ENCODE measurements at places on chromosomes 4 and X.

- DNase-seq: no peak
Observed at GRCh38 chr4:188008377-188008776, 12.8 kb downstream of the ZFP42 start.

DNA sequence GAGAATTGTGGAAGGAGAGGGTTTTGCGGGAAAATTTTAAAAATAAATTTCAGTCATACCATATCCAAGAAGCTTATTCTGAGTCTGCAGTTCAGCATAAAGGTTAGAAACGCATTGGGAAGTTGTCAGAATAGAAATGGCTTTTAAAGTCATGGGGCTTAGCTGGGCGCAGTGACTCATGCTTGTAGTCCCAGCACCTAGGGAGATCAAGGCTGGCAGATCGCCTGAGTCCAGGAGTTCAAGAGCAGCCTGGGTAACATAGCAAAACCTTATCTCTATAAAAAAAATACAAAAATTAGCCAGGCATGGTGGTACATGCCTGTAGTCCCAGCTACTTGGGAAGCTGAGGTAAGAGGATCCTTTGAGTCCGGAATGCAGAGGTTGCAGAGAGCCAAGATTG lies 3.9 kb upstream of the PLA2G12A start:
- DNase-seq: no peak

DNA sequence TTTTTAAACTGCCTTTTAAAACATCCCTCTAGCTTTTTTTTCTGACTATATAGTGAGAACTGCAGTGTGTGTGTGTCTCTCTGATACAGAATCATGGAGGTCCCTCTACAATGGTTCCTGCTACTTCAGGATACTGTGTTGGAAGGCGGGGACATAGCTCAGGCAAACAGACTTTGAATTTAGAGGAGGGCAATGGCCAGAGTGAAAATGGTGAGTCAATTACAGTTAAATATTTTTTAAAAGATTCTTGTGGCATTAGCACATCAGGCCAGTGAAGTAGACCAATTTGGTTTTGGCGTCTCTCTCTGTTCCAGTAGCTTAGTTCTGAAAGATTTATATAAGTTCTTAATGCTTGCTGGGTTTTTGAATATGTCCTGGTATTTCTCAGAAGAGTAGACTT lies 47.1 kb downstream of the ALG13 start:
- DNase-seq: no peak

DNA sequence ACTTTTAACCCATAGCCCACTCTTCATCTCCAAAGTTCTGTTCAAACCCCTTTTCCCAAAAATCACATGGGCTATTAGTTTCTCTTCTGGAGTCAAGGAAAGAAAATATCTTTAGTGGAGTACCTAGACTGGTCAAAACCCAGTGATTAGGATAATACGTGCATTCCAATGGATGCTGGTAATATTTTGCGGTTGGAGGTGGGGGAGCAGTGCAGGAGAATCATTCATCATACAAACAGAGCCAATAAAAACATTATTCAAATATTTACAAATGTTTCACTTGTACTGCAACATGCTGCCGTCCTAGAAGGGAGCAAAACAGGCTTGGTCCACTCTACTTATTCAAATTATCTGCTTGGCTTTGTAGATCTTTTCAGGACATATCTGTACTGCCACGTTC lies 57.2 kb upstream of the RAB9B start:
- DNase-seq: no peak

DNA sequence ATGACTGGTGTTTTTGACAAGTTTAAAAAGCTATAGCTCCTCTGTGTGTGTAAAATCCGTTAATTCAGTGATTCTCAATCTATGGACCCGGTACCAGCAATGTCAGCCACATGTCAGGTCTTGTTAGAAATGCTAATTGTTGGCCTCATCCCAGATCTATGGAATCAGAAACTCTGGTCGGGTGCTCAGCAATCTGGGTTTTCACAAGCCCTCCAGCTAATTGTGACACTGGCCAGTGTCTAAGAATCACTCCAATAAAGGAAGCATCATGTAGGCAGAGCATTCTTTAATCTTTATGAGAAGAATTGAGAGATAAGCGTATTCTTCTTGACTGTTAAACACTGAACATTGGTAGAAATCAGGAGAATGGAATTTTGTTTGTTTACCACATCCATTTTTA lies 1498.2 kb upstream of the TENM3 start:
- DNase-seq: no peak

DNA sequence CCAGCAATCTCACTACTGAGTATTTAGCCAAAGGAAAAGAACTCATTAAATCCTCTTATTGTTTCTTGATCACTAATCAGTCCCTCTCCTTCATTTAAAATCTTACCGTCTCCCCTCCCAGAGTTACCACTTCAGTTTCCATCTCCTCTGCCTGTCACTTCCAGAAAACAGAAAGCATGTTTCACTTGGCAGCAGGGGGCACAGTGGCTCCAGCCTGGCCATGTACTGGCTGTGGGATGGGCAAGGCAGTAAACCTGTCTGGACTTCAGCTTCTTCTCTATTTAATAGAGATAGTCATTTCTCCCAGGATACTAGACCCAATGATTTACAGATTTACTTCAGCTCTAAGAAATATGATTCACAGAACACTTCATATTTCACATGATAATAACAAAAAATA lies 63.2 kb downstream of the CD40LG start:
- no peak for DNase-seq

- no peak for DNase-seq
Observed at GRCh38 chr4:81343536-81343935, 128.2 kb downstream of the RASGEF1B start.

GRCh38 chr4:152949930-152950329 lies 13.8 kb downstream of the FHDC1 start:
- no peak for DNase-seq

DNA sequence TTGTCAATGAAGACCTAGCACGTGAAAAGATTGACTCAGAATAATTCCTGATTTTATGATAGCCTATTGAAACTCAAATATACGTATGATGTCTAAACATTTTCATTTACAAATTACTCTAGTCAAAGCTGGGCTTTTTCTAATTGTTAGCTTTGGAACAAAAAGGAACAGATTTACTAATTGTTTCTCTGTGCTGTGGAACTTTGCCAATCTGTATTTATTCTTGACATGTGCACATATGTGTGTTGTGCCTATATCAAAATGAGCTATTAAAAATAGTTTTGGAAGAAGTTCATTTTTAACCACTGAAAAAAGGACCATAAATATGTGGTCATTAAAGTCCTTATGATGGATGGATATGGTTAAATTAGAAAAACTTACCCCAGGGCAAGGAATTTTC lies 85.4 kb upstream of the PACRGL start:
- DNase-seq: no peak

DNA sequence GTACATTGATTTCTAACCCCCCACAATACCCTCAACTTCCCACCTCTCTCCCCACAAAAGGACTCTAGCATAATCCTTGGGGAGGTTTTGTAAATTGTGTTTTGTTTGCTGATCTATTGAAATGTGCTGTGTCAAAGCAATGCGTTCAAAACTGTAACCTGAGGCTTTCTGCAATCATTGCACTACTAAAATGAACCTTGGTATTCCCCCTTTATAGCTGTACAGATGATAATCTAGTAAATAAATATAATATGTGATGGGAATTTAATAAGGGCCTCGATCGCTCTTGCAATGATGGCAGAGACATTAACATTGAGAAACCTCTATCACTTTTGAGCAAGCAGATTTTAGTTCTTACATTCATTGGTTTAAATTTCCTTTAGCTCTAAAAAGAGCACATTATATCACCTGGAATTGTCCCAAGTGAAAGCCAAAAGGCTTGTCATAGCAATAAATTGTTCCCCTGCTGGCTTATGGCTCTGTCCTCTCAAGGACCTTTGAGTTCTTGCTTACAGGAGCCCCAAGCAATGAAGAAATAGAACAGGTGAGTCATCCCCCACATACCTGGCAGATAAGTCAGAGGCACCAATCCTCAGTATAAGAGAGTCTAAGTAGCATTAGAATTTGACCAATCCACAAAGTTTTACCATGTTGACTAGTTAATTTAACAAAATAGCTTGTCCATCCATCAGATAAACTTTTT lies 18.4 kb upstream of the ACE2 start:
- no peak for DNase-seq

DNA sequence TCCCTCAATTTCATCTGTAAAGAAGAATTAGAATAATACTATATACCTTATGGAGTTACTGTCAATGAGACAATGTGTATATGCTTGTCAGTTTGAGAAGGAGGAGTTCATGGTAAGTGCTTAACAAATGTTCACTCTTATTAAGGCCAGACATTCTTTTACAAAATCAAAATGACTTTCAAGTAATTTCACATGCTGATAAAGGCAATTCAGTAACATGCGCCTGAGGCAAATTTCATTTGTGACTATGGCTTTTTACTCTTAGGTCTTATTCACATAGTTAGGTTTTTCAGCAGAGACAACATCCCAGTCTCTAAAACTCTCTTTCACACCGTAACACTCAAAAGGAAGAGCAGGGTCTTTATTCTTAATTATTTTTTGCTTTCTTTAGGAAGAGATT lies 174.4 kb downstream of the CAMK2D start:
- no peak for DNase-seq

GRCh38 chr4:142191901-142192300 lies 555.5 kb downstream of the IL15 start:
- no peak for DNase-seq

DNA sequence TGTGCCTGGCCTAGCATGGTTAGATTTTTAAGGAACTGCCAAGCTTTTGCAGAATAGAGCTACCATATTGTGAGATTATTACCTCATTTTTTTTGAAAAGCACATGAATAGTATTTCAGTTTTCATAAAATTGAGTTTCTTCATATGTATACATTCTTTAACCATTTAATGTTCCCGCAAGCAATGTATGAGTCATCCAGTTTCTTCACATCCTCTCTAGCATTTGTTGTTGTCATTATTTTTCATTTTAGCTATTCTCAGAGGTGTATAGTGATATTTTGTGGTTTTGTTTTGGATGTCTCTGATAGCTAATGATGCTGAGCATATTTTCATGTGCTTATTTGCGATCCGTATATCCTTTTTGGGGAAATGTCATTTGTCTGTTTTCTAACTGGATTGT lies 74.9 kb downstream of the GLUD2 start:
- DNase-seq: no peak

DNA sequence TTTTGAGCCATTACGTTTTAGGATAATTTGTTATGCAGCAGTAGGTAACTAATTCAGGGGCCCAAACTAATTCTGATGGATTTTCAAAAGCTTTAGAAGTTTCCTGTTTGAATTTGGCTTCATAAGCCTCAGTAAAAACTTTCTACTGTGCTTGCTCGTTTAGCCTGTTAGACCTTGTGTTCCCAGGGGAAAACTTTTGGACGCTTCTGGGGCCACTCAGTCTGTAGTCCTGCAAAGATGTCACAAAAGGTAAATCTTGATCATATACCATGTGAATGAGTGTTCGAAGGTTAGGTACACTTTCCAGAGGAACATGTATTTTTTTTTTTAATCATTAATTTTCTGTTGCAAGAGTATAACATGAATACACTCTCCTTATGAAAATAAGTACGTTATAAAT lies 70.7 kb downstream of the SUPT20HL2 start:
- DNase-seq: no peak

DNA sequence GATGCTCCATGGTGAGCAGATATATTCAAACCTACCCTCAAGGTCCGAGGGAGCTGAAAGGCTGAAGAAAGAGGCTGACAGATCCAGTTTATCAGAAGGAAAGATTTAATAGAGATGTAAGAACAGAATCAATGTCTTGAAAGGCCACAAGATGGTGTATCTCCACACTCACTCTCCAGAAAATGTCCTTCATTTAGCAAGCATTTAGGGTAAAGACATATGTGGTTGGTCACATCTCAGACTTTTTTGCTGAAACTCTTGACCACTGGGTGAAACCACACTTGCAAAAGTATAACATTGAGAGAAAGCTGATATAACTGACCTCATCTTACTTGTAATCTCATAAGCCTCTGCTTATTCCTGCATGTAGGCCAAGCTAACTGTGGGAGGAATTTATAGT lies 745.8 kb upstream of the GALNTL6 start:
- DNase-seq: no peak

DNA sequence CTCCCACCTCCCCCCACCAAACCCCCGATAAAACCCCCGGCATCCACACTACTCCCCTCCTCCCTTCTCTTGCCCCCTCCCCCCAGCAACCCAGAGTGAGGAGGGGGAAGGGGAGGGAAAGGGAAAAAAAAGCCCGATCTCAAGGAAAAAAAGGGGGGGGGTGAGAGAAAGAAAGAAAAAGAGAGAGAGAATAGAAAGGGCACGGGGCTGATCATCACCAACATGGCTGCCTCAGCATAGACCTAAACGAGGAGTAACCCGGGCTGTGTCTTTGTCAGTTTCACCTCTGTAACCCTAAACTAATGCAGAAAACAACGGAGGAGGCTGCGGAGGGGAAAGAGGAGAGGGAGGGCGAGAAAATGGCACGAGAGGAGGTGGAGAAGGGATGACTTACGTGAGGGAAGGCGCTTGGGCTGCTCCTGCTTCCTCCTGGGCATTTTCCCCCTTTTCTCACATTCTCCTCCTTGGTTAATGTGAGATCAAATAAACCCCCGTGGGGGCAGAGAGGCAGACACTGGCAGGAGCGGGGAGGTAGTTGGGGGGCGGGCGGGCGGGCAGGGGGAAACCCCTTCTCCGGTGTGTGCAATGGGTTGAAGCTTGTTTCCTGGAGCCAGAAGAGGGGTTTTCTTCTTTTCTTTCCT lies 532 bp downstream of the ZNF827 start:
- DNase-seq: peak; percentile 56

GRCh38 chr4:140071806-140072205 lies 82.2 kb downstream of the MAML3 start:
- DNase-seq: peak; percentile 40

GRCh38 chr4:13656569-13657405 lies 29.3 kb upstream of the BOD1L1 start:
- DNase-seq: peak; percentile 65

GRCh38 chr4:67701517-67701850 lies 529 bp upstream of the UBA6 start:
- no peak for DNase-seq

DNA sequence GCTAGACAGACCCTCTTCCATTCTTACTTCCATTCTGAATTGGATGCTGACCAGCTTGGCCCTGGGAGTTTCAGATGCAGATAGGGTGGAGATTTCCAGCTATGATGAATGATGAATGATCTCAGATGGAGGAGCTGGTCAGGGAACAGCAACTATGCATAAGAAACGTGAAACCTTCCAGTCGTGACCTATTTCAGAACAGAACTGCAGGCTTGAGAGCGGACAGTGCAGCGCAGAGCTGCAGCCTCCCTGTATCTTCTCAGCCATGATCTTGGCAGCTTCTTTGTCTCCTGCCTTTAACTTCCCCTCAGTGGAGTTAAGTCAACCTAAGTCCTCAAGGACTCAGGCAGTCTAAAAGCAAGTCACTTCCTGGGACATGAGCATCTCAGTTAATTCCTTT lies 43.3 kb upstream of the HAND2 start:
- no peak for DNase-seq

- no peak for DNase-seq
Observed at GRCh38 chr4:13535708-13536361, 8.5 kb downstream of the NKX3-2 start.

DNA sequence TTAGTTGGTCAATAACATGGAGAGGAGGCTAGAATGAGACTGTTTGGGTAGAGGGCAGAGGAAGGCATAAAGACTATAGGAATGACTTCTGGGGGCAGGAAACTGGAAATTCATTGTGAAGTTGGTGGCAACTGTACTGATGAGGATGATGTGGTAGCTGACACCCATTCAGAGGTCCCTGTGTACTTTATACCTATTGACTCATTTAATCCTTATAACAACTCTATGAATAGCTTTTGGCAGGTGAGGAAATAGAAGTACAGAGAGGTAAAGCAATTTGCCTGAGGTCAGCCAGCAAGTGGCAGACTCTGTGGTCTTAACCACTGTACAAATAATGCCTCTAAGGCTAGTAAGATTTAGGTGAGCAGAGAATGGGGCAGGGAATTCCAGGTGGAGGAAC lies 100.1 kb downstream of the GATB start:
- DNase-seq: no peak

Data from activated T-cell treated with anti-CD3 and anti-CD28 coated beads, Interleukin-2, amount 50 U/mL, for 1 hour (primary cell).